ENCODE measurements at places on chromosomes 7 and 10.

DNA sequence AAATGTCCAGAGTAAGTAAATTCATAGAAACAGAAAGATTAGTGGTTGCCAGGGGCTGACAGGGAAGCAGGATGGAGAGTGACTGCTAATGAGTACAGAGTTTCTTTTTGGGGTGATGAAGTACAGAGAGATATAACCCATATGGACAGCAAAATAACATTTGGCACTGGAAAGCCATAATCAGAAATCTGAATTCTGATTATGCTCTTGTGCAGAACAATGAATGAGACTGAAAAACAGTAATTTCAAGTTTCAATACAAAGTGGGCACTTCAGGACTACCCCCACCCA, 4.5 kb downstream of the RHEB start:
- no peak for DNase-seq

GRCh38 chr10:89210794-89211425, 3.8 kb upstream of the CH25H start:
- DNase-seq: no peak

DNA sequence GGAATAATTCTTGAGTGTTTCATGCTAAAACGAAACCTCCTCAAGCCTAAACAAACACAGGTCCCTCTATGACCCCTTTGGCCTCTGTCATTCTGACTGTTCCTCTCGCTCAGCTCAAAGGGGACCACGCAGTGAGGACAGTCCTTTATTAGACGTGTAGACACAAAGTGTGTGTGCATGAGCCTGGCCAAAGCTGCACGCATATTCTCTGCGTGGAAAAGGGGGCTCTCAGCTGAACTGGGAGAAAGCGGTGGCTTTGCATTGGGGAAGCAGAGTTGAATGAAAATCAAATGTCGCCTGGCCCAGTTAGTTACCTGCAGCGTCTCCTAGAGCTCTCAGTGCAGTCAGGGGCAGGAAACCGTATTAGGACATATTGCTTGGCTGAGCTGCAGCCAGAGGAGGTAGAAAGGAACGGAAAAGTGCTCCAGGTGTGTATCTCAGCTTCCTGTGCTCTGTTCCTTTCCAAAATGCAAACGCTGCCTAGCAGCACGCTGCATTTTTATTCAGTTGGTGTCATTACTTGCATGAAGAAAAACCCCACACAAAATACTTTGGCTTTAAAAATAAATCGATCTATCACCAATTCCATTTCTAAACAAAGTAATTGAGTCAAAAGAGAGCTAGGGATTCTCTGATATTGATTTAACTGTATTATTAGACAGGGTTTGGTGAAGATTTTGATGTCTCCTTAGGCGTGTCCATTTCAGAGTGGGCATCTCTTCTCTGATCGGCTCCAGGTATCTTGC, 4.9 kb downstream of the GATA3 start:
- no peak for DNase-seq

- no peak for DNase-seq
Observed at GRCh38 chr7:54987772-54988171, 31.0 kb upstream of the EGFR start.

- DNase-seq: no peak
Observed at GRCh38 chr10:76236356-76236755, 804.9 kb downstream of the LRMDA start.

- DNase-seq: no peak
Observed at GRCh38 chr7:154858836-154859537, 143.9 kb downstream of the PAXIP1 start.

GRCh38 chr10:78630944-78631838, 437.6 kb upstream of the ZMIZ1 start:
- DNase-seq: no peak

- DNase-seq: no peak
Observed at GRCh38 chr7:115417662-115418061, 495.8 kb downstream of the MDFIC start.

- no peak for DNase-seq
Observed at GRCh38 chr10:8588135-8588534, 533.6 kb downstream of the GATA3 start.

- DNase-seq: no peak
Observed at GRCh38 chr7:43485580-43485979, 97.3 kb upstream of the STK17A start.

DNA sequence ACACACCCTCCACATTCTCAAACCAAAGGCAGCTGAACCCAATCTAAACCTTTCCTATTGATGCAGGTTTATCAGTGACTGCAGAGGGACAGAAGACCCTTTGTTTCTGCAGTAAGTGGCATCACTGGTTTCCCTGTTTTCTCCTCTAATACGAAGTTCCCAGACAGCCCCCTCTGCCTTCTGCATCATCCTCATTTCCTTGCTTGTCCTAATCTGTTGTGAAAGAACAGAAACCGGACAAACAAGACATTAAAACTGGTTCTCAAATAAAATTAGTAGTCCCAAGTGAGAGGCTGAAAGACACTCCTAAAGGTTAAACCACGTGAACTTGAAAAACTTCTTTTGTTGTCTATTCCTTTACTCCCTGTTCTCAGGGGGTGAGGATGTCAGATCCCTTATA, 10.1 kb upstream of the ADRB1 start:
- DNase-seq: no peak

Measured in psoas muscle (tissue), 8 donors.